ENCODE measurements at places on chromosomes 13 and 19.

GRCh38 chr13:50893211-50893852 is 16.3 kb upstream of the RNASEH2B start:
- no peak for DNase-seq

GRCh38 chr19:49855676-49856573 is 5.0 kb downstream of the PTOV1 start:
- no peak for DNase-seq

DNA sequence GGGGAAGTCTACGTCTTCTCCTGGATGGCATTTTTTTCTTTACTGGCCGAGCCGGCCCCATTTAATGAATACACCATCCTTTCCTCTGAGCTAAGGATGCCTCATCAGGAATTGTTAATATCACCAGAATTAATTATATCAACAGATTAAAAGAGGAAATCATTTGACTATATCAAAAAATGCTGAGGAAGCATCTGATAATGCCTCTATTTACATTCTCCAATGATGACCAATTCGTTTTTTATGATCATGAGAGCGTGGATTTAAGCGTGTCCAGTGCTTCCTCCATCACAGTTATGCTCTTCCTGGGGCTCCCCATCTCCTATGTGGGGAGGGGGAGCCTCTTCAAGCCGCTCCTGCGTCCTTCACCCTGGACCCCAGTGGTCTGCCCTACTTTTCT is 58.7 kb downstream of the TUBGCP3 start:
- DNase-seq = no peak

DNA sequence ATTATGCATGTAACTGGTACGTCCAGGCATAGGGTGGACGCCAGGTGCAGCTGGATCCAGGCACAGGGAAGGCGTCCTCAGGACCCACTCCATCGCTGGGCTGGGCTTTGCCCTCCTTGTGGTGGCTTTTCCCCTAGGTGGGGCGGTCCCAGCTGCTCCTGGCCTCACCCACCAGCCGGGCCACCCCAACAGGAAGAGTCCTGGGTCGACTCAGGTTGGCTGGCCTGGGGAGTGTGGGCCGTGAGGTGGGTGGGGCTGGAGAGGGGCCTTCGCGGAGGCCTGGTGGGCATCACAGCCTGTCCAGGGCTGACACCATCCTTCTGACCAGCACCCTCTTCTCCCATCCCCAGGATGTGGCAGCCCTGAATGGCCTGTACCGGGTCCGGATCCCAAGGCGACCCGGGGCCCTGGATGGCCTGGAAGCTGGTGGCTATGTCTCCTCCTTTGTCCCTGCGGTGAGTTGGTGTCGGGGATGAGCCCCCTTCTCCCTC is 3.2 kb upstream of the GARIN5A start:
- no peak for DNase-seq

- DNase-seq = no peak
Measured at GRCh38 chr19:36524617-36525016, 3.5 kb downstream of the ZNF260 start.

DNA sequence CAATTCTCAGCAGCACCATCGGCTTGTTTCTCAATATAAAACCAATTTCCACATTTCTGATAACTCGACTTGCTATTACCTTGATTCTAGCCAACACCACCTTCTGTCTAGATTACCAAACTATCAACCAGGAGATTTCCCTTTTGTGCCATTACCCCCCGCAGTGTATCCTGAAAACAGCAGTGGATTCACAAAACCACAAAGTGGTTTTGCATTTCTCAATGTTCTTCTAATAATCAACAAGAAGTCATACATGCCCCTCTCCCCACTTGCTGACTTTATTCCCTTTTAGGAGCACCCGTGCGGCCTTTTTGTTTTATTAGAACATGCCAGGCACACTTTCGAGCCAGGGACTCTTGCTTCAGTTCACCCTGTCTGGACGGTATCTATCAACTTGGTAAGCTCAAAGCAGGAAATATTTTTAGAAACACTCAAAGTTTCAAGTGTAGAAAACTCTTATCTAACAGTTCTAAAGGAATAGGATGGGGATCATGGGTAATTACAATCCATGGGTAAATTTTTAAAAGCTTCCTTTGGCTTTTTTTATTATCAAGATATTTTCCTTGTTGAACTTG is 967.4 kb downstream of the EFNB2 start:
- DNase-seq = no peak

GRCh38 chr13:83508771-83509301 is 373.4 kb downstream of the SLITRK1 start:
- DNase-seq = no peak
